ENCODE measurements at places on chromosomes 16 and 17.

- no peak for DNase-seq
These were observed 21.2 kb downstream of the PCTP start for GRCh38 chr17:55772086-55772485.

DNA sequence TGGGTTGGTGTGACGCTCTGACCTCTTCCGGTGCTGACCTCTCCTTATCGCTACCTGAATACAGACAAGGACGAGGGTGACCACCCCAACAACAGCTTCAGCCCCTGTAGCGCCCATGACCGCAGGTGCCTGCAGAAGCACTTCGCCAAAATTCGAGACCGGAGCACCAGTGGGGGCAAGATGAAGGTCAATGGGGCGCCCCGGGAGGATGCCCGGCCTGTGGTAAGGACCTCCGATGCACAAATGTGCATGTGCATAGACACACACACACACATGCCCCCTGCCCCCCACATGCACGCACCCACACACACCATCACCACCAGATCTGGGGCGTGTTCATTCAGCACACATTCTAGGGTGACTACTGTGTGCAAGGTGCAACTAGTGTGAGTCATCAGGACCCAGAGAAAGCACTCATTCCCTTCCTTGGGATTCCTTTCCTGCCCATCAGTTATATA, 9.7 kb downstream of the IGFBP4 start:
- no peak for DNase-seq

GRCh38 chr17:3894911-3895343, 2.1 kb upstream of the CAMKK1 start:
- no peak for DNase-seq

- DNase-seq: no peak
These were observed 5.8 kb downstream of the CDH5 start for GRCh38 chr16:66372078-66372897.

Measured in stimulated activated CD4-positive, alpha-beta T cell treated with anti-CD3 and anti-CD28 coated beads, TNF-alpha, amount 100 ng/mL, for 1 hour (primary cell).